ENCODE measurements at places on chromosomes 7 and 10.
A peak's percentile ranks its signal among the peaks of the same experiment; 100 is the strongest.

DNA sequence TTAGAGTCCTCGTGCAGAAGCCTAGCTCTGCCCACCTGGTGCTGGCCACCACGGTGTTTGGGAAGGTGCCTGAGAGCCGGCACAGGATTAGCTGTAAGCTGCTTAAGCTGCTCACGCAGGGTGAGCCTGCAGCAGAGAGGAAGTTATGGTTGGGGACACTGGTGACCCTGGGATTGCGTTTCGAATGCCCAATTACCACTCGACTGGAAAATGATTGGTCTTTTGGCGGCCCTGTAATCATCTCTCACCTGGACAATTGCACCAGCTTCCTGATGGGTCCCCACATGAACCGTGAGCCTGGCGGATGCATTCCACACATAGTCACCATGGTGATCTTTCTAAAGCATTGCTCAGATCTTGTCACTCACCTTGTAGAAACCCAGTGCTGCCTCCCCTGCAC, 442.3 kb upstream of the ZMIZ1 start:
- DNase-seq, result no peak

GRCh38 chr10:91088300-91089140, 131.9 kb upstream of the PCGF5 start:
- DNase-seq, result no peak

DNA sequence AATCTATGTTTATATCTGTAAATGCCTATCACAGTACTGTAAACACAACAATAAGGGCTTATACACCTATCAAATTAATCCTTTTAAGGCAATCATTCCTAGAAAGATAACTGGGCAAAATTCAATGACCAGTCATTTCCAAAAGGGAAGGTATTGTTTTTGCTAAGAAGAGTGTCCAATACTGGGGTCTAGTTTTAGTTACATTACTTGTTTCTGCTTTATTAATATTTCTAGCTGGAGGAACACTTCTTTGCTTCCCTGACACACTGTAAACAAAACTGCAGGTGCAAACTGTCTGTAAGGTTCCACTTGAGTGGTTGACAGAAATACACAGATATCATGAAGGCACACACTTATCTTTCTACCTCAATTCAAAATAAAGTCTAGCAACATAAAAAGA, 84.2 kb upstream of the FAM133B start:
- no peak for DNase-seq

DNA sequence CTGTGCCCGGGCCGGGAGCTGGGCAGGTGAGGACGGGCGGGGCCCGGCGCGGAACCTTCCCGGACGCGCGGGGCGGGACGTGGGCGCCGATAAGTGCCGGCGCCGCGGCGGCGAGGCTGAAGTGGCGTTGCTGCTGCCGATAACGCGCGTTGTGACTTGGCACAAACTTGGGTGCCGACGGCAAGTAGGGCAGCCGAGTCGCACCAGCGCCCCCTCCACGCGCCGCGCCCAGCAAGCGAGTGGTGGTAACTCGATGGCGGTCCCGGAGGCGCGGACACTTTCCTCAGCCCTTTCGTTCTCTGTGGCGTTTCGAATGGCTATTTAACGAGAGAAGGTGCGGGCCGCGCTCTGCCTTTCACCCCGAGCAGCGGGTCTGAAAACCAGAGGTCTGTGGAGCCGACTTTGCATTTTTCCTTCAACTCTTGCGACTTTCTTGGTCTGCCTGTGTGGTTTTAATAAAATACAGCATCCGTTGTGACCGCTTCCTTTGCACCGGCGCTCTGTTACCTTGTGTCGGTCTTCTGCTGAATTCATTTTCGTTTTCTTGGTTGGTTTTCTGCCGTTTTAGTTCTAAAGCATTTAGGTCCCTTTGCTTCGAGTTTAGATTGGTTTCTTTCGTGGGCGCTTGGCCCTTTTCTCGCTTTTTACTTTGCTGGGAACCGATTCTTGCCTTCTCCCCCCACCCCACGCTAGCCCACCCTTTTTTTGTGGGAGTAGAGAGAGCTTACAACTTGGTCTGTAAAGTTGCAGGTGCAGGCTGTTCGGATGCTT, 701 bp downstream of the STK17A start:
- DNase-seq, result peak; percentile 68

DNA sequence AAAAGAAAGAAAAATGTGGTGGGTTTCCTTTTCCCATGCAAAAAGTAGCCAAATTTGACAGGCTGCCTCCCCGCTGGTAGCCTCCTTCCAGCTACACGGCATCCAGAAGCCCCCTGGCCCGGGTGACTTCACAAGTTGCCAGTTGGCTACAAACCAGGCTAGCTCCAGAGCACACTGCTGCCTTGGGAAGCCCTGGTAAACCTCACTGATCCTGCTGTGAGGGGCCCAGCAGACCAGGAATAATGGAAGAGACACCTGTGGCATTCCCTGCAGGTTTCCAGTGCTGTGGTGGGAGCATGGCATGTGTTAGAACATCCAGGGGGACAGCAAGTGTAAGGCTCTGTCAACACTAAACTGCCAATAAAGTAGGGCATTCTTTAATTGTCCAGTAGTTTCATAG, 55.7 kb upstream of the TM9SF3 start:
- no peak for DNase-seq

- no peak for DNase-seq
These were observed 75.3 kb upstream of the CPXM2 start for GRCh38 chr10:123966896-123967231.

GRCh38 chr10:4144817-4145216, 359.8 kb upstream of the KLF6 start:
- no peak for DNase-seq

DNA sequence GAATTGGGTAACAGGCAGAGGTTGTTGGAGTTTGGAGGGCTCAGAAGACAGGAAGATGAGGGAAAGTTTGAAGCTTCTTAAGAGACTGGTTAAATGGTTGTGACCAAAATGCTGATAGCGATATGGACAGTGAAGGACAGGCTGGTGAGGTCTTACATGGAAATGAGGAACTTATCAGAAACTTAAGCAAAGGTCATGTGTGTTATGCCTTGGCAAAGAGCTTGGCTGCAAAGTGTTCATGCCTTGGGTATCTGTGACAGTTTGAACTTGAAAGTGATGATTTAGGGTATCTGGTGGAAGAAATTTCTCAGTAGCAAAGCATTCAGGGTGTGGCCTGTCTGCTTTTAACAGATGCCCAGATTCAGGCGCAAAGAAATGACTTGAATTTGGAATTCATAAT, 64.5 kb upstream of the EEPD1 start:
- peak; percentile 28 for DNase-seq

- no peak for DNase-seq
These were observed 92.0 kb downstream of the HPSE2 start for GRCh38 chr10:99143651-99144050.

DNA sequence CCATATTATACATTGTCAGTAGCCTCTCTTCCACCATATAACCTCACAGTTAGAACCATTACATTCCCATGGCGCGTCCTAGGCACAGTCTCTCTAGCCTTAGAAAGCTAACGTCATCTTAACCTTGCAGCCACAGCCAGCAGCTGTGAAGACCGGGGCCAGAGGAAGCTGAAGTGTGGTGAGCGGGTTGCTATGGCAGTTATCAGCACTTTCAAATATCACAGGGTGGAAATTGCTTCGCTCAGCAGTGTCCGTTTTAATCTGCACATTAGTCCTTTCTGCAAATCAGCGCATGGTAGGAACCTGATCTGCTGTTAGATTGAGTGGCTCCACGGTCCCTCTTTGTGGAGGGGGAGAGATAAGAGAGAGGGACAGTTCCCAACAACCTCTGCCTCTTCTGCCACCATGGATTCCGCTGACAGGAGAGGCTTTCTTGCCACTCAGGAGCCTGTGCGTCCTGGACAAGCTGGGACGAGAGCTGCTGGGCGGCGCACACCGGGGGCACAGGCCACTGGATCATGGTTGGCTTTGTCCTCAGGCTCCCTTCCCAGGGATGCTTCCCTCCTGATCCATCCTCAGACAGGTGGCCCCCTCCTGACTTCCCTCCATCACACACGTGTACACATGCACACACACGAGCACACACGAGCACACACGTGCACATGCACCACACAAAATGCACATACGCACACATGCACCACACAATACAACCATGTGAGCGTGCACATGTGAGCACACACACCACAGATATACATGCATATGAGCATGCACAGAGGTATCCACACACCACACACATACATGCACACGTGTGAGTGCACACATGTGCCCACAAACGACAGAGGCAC, 93.8 kb downstream of the WDR37 start:
- no peak for DNase-seq

- no peak for DNase-seq
These were observed 482.2 kb upstream of the C7orf33 start for GRCh38 chr7:148108381-148108780.

GRCh38 chr10:132915411-132915810, 27.0 kb downstream of the CFAP46 start:
- no peak for DNase-seq

- no peak for DNase-seq
These were observed 115.2 kb upstream of the GPR22 start for GRCh38 chr7:107354640-107355039.

- peak; percentile 67 for DNase-seq
These were observed 7.4 kb upstream of the SAMD8 start for GRCh38 chr10:75103881-75104686.

GRCh38 chr7:99406557-99406956, 1.8 kb downstream of the PDAP1 start:
- no peak for DNase-seq

DNA sequence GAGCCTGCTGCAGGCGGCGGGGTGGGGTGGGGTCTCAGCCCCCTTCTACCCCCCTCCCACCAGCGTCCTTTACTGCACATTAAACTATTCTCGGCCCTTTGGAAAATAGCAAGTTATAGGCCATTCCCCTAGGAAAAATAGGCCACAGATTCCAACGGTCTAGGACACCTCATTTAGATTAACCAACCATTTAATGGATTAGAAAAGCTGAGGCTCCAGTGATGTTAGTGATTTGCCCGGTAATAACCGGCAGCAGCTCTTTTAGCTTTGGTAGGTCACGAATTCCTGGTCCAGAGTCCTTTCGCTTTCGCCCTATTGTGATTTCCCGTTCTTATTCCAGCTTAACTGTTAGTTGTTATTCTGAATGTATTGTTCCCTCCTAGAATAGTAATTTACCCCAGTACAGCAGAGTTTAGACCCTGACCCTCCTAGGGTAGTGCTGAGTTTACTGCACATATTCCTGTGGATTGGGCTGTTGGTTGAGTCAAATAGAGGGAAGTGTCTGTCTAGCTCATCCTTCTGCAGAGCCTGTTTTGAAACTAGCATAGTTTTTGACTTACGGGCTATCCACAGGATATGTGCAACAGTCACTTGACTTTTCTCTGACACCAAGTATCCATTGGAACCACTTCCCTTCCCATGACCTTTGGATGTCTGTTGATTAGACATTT, 754 bp downstream of the GSTO1 start:
- peak; percentile 93 for DNase-seq

DNA sequence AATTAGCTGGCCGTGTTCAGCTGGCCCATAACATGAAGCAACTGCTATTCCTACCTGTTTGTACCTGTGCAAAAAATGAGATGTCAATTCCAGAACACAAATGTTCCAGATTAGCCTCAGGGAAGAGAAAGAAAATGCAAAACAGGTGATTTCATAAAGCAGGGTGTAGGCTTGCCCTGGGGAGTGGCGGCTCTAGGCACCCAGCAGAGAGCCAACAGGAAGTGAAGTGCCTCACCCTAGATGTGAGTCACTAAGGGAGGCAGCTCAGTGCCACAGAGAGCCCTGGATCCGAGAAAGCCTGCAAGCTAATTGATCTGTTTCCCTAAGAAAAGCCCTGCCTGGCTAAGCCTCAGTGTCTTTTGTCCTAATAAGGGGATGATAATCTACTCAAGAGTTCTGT, 240.0 kb downstream of the ARHGAP21 start:
- DNase-seq, result no peak

- DNase-seq, result no peak
These were observed 391.8 kb upstream of the ETV1 start for GRCh38 chr7:14381306-14381705.

DNA sequence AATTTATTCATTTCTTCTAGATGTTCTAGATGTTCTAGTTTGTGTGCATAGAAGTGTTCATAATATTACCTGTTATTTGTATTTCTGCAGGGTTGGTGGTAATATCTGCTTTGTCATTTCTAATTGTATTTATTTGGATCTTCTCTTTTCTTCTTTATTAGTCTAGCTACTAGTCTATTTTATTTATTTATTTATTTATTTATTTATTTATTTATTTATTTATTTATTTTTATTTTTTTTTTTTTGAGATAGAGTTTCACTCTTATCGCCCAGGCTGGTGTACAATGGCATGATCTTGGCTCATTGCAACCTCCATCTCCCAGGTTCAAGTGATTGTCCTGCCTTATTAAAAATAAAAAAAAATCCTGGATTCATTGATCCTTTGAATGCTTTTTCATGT, 114.8 kb upstream of the THSD7A start:
- DNase-seq, result no peak

GRCh38 chr7:123041101-123041500, 45.6 kb upstream of the TAS2R16 start:
- no peak for DNase-seq

DNA sequence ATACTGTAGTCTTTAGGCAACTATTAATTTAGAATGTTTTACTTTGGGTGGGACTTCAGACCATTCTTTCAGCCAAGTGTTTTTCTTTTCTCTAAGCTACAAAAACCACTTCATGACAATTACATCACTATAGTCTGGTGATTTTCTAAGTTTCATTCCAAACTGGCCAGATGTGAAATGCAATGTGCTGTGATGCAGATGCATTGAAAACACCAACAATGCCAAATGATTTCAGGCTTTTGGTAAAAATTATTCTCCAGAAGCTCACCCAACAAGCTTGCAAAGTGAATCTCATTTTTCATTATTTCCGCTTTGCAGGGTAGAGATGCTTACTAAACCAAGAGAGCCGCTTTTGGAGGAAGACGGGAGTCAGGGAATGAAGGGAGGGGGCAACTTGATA, 118.4 kb upstream of the ANK3 start:
- DNase-seq, result no peak

DNA sequence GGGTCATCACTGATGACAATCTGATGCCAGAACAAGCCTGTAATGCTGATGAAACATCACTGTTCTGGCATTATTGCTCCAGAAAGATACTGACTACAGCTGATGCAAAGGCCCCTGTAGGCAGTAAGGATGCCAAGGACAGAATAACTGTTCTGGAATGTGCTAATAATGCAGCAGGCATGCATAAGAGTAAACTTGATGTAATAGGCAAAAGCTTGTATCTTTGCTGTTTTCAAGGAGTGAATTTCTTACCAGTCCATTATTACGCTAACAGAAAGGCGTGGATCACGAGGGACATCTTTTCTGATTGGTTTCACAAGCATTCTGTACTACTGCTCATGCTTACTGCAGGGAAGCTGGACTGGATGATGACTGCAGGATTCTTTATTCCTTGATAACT, 18.7 kb downstream of the LCOR start:
- DNase-seq, result no peak

DNA sequence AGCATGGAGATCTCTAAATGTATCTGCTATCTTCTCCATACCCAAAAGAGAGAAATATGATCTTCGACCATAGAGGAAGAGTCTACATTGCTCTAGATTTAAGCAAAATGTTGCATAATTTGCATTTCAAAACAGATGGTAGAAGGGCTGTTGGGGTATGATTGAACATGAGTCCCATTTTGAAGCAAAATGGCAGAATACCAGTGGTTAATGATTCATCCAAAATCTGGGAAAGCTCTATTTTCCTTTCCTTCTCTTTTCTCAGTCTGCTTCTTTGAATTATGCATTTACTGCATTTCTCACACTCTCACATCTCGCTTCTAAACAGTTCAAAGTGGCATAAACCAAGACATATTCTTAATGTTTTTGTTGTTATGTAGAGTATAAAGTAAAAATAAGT, 178.5 kb downstream of the MACC1 start:
- no peak for DNase-seq

GRCh38 chr7:31497516-31497915, 16.4 kb upstream of the ITPRID1 start:
- DNase-seq, result no peak

GRCh38 chr10:12617191-12618175, 268.1 kb downstream of the CAMK1D start:
- DNase-seq, result peak; percentile 57
